Naive B cell (primary cell): ENCODE measurements at places on chromosomes 12 and 14. TPM values are rescaled to one million over a fixed set of nuclear protein-coding genes. Genes with fewer than 3 reads are reported as not detected.

Gene TSPAN11
- not detected for polyA plus RNA-seq

Gene KRT7
- not detected for polyA plus RNA-seq

GRCh38 chr12:118103601-118104382 lies at the start of gene VSIG10:
TSS of gene VSIG10 (minus strand) at chr12:118104011. CDS start at chr12:118103671, 340 bp downstream.
- peak; percentile 17 for DNase-seq
- H3K36me3 ChIP-seq: no peaks in the 10 kb centered on the region
- peaks cover 15% of the 10 kb centered on the region for H3K27me3 ChIP-seq
- peak within 1 kb of the TSS; percentile 95 for H3K4me3 ChIP-seq

- no peak for DNase-seq
- no peak overlapping the region for H3K27ac ChIP-seq
- H3K4me1 ChIP-seq: no peaks in the 10 kb centered on the region
- H3K27me3 ChIP-seq: no peaks in the 10 kb centered on the region
- H3K36me3 ChIP-seq: no peaks in the 10 kb centered on the region
Measured at GRCh38 chr12:91077228-91077954, 19.6 kb upstream of the KERA start.

Gene CLEC9A
- not detected for polyA plus RNA-seq
